ENCODE measurements at places on chromosomes 4 and X.

- no peak for DNase-seq
These were observed 1746.4 kb upstream of the PCDH7 start for GRCh38 chr4:28973587-28974350.

GRCh38 chrX:132425744-132426318 is 63.0 kb downstream of the MBNL3 start:
- no peak for DNase-seq

DNA sequence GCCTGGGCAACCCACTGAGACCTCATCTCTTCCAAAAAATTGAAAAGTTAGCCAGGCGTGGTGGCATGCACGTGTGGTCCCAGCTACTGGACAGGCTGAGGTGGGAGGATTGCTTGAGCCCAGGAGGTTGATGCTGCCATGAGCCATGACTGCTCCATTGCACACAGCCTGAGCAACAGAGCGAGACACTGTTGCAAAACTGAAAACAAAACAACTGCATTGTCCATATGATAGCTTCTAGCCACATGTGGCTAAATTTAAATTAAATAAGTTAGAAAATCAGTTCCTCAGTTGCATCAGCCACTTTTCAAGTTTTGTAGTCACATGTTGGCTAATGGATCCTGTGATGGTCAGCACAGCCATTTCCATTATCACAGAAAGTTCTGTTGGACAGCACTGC is 67.9 kb downstream of the GAB1 start:
- DNase-seq, result no peak

- DNase-seq, result no peak
These were observed 64.7 kb downstream of the ZNF827 start for GRCh38 chr4:145873901-145874300.

DNA sequence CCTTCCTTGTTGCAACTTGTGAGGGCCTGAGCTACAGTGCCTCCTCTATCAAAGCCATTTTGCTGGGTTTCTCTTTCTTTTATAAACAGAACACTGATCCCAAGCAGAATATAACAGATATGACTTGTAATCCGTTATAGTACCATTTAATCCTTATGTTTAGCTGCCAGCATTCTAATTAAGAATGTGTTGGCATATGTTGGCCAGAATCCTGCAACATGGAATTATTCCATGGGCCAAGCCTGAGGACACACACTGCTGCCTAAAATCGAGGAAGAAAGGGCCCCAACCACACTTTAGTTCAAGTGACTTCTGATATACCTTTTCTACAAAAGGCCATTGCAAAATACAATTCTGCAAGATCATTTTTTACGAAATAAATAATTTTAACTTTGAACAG is 28.0 kb downstream of the PALLD start:
- DNase-seq, result no peak

Data from activated T-helper 1 cell treated with anti-CD3 and anti-CD28 coated beads, Interleukin-2, amount 50 U/mL, for 16 hours (primary cell).